ENCODE measurements at places on chromosomes 7 and 10.

DNA sequence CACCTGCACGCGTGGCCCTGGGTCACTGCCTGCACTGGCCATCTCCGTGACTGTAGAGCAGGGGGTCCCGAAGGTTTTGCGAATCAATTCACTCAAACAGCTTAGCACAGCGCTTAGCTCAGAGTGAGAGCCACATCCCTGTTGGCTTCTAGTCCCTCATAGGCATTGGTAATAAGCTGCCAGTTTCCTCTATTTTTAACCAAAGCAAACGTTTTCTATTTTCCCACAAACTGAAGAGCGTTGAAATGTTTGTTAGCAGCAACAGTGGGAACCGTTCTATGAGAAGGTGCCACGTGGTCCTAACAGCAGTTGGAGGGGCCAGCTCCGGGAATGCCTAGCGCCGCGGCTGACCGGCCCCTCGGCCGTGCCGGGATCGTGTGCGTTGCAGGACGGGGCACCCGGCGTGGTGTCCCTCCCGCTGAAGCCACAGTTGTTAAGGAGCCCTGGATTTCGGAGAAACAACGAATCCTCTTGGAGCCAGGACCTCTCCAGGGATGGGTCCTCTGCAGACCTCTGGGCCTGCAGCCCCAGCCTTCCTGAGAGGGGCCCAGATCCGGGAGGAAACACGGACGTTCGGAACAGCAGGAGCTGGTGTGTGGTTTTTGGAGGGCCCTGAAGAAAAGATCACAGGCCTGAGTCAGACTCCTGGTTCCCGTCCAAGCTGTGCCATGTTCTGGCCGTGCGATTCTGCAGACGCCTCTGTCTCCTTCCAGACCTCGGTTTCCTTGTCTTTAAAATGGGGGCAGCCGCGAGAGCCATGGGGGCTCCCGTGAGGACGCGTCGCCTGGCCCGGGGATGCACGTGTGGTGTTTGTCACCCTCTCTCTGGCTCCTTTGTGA, 40.3 kb downstream of the FAM20C start:
- DNase-seq: no peak

DNA sequence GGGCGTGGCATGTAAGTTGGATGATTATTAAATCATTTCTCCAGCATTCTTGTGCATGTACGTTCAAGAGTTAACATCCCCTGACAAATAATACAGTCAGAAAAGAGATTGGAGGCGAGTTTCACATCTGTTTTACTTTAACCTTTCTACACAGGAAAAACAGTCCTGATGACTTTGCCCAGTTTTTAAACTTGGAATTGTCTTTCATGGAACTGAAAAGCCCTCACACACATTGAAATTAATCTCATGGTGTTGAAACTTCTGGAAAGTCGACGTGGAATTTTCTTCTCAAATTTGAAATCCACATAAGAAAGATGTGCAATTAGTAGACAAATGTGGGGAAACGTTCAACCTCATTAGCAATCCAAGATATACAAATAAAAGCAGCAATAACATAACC, 31.2 kb upstream of the ZNF438 start:
- DNase-seq: no peak

- DNase-seq: no peak
These were observed 91.1 kb upstream of the CACNA2D1 start for GRCh38 chr7:82534684-82535083.

DNA sequence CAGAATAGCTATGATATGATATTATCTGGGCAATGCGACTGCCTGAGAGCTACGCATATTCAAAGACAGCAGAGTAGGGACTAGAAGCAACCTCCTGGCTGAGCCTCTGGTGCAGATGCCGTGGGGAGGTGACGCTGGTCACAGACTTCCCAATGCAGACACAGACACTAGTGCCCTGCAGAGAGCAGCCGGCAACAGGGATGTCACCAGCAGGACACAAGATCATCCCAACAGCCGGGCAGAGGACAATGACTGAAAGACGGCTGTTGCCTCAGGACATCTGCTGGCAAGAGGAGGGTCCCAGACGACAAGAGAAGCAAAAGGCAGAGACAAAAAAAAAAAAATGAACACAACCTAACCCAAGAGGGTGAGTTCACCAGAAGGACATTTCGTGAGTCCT, 104.6 kb downstream of the CALN1 start:
- DNase-seq: no peak

GRCh38 chr7:151406886-151407583, 2.8 kb downstream of the WDR86 start:
- DNase-seq: no peak

- no peak for DNase-seq
These were observed 199.5 kb downstream of the INHBA start for GRCh38 chr7:41503438-41503837.

DNA sequence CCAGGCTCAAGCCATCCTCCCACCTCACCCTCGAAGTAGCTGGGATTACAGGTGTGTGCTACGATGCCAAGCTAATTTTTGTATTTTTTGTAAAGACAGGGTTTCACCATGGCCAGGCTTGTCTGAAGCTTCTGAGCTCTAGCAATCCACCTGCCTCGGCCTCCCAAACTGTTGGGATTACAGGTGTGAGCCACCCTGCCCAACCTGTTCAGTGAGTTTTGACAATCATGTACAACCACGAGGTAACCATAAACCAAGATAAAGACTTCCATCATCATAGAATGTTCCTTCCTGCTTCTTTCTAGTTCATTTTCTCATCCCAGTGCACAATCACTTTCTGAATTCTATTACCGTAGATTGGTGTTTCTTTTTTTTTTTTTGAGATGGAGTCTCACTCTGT, 30.5 kb upstream of the MKRN1 start:
- DNase-seq: no peak

- DNase-seq: no peak
These were observed 265.7 kb upstream of the IMMP2L start for GRCh38 chr7:111827863-111828504.

DNA sequence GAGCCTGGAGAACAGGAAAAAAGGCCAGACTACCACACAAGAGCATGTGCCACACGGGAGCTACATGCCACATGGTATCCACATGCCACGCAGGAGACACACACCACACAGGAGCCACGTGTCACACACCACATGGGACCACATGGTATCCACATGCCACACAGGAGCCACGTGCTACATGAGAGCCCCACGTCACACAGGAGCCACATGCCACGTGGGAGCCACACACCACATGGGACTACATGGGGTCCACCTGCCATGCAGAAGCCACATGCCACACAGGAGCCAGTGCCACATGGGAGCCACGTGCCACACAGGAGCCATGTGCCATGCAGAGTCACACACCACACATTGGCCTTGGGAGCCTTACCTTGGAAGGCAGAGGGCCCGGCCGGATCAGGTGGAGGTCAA, 244.4 kb upstream of the PPP2R2D start:
- DNase-seq: no peak

GRCh38 chr7:2116989-2117591, 115.7 kb downstream of the MAD1L1 start:
- no peak for DNase-seq

DNA sequence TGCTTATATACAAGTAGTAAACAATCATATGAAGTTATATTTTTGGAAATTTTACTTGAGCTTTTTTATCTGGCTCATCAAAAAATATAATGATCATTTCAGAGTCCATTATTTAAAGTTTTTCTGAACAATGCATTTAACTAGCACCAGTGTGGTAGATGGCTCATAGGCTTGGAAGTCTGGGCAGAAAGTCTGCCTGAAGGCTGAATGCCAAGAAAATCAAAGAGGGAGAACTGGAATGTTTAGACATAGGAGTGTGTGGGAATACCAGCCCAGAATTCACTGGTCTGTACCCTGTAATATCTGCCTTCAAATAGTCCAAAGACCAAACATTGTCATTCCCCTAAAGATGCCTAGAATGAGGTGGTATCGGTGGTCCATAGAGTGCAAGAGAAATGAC, 40.3 kb upstream of the ANK3 start:
- no peak for DNase-seq

DNA sequence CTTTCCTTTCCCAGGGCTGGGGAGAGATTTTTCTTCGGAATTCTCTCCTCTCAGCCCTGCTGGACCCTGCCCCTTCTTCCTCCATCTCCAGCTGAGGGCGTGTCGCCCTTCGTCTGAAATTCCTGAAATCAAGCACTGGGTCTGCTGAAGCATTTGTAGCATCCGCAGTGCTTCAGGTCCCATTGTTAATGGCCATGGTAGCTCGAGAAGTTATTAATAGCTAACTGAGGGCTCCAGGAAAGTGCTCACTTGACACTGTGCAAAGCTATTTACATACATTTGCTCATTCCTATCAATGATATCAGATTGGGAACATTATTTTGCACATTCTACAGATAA, 515 bp downstream of the FAM149B1 start:
- no peak for DNase-seq

- DNase-seq: no peak
These were observed 12.3 kb downstream of the BMPER start for GRCh38 chr7:33917661-33918060.

DNA sequence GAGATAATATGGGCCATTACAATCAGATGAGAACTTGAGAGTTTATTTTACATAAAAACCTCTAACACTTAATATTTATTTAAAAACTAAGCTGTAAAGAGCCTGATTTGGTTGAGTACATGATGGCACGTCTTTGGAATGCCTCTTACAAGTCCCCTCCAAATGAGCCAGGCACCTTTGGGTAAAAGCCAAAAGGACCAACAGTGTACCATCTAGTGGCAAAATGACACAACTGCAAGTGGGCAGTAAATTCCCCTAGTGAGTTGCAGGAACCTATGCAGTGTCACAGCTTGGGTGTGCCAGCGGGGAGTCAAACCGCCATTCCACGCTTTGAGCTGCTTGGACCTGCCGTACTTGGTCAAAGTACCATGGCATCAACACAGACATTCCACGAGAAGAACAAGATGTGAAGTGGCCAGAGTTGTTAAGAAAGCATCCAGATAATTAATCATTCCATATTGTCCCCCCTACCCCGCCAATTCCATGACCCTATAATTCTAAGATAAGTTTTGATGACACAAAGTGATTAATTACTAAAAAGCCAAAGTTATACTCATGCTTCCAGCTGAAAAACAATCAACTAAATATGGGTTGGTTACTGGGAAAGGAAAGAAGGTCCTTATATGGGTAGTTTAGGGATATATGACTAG, 115.2 kb downstream of the SORBS1 start:
- DNase-seq: no peak

DNA sequence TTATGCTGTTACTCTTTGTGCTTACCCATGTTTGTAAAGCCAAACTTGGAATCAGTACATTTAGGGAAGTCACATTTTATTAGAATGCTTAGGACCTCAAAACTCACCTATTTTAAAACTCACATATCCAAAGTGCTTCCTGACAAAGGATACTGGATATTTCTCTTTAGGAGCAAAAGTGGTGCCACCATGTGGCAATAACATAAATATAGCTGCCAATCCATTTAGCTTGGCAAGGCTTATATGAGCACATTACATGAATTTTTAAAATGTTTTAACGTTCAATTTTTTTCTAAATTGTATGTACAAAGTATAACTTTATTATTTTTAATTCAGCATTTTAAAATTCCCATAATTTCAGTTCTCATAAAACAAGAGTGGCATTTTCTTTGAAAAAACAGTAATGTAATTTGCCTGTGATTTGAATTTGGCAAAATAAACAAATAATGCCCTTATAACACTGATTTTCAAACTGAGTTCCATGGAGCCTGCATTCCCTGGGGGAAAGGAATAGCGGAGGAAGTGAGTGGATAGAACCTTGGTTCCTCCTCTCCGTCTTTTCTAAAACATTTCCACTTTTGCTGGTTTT, 75.4 kb downstream of the HDAC9 start:
- DNase-seq: no peak

DNA sequence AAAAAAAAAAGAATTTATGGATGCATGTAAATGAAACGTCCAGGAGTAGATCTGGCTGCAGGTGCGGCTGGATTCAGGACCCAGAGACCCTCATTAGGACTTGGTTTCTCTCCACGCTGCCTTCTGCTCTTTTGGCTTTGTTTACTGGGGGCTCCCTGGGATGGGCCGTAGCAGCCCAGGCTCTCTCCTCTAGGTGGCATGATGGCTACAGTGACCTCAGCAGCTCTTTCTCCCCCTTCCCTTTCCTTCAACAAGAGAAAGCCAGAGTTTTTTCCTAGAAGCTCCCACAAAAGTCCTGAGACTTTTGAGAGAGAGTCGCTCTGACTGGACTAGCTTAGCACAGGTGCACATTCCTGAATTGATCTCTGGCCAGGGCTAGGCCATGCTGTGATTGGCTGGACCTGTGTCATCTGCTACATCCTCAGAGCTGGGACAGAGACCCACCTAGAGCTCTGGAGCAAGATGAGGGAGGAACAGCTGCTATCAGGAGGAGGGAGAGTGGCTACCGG, 67.8 kb upstream of the PDCD4 start:
- peak; percentile 10 for DNase-seq

DNA sequence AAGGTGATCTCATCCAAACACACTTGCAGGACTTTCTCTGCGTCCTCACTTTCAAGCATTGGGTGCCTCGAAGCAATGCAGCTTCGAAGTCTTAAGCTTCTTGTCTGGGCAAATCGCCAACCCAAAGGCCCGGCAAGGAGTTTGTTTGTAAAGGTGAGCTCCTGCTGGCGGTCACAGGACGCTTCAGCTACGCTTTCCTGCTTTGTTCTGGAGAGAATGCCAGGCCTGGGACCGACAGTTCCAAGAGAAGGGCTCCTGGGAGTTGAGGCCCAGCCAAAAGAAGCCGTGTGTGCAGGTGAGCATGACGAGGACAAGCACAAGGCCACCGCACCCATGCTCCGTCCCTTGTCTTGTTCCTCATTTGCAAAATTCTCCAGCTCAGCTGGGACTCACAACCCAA, 106.6 kb upstream of the DOCK1 start:
- no peak for DNase-seq

- DNase-seq: no peak
These were observed 91.3 kb downstream of the CD36 start for GRCh38 chr7:80729591-80730320.

Data from activated T-helper 9 cell treated with anti-CD3 and anti-CD28 coated beads, Interleukin-2, amount 50 U/mL, for 16 hours (primary cell).